ENCODE measurements at places on chromosomes 7 and 10.

GRCh38 chr10:103548006-103548405 is 54.5 kb downstream of the NEURL1 start:
- no peak for DNase-seq

DNA sequence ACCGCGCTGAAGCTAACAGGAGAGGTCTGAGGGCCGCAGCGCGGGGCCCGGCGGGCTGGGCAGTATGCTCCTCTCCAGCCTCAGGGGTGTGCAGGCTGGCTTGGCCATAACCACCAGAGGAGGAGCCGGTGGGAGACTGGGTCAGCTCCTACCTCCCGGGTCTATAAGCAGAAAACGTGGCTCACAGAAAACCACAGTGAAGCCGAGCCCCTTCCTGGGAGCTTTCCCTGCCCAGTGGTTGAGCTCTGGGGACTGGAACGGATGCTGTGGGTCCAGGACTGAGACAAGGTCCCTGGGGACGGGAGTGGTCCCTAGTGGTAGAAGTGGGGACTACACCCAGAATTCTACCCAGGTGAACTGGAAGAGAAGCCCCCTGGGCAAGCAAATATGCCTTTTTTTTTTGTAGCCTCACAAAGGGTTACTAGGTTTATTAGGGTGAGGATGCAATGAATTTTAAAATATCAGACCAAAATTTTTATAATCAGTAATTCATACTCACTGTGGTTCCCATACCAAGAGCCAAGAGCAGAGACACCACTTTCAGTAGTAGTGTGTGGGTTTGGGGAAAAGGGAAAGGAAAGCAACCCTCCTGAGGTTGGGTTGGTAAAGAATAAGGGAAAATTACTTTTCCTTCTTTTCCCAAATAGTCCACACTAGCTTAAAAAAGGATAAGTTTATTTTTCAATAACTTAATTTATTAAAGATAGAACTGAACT is 67.9 kb upstream of the PRKCQ start:
- peak; percentile 2 for DNase-seq

- no peak for DNase-seq
Observed at GRCh38 chr10:76581506-76582256, 1055.9 kb downstream of the KCNMA1 start.

DNA sequence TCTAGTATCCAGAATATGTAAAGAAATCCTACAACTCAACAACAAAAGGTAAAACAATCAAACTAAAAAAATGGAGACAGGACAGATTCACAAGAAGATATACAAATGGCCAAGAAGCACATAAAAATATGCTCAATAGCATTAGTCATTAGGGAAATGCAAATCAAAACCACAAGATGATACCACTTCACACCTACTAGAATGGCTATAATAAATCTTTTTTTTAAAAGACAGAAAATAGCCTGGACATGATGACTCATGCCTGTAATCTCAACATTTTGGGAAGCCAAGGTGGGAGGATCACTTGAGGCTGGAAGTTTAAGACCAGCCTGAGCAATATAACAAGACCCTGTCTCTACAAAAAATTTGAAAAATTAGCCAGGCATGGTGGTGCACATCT is 27.9 kb upstream of the CHCHD3 start:
- no peak for DNase-seq

DNA sequence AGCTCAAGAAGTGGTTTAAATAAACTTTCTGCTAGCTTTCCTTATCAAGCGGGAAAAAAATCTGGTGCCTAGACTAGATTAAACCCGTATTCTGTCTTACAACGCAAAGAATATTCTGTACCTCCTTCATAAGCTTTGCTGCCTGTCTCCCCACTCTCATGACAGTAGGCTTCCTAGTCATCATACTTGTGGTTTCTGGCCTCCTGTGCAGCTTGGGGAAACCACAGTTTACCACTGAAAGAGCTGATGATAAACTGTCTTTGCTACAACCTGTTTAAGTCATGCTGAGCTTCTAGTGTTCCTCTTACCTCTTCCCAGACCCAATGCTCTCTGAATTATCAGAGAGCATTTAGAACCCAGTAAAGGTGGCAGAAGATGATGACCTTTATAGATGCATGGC is 55.0 kb downstream of the PODXL start:
- peak; percentile 71 for DNase-seq

DNA sequence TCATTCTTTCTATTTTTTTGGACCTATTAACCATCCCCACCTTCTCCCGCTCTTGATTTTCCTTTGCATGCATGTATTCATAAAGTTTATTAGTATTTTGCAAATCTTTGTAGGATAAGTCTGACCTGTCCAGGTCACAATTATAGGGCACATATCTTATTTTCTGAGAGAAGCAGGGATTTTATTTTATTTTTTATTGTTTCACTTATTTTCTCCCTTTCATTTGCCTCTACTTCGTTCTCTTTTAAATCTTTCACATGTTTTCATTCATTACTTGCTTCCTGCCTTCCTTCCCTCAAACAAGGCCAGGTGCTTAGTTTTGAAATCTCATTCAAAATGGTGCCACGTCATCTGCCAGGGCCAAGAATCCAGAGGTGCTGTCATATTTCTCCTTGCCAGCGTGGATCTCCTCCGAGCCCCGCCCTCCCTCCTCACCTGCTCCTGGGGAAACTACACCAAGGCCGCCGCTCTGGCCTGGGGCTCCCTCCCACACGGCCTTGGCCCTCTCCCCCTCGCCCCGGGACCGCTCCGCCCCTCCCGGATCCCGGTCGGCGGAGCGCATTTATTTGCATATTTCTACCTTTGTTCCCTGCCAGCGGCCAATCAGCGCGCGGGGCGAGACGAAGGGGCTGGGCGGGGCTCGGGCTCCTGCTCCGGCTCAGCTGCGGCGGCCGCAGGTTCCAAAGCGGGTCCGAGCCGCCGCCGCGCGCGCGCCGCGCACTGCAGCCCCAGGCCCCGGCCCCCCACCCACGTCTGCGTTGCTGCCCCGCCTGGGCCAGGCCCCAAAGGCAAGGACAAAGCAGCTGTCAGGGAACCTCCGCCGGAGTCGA is at the start of gene TSPAN13:
TSS of gene TSPAN13 (plus strand) at position 654 of the 830 bp plus-strand sequence. CDS start 213 bp downstream, outside the sequence.
- peak; percentile 56 for DNase-seq
